Activated CD8-positive, alpha-beta T cell treated with anti-CD3 and anti-CD28 coated beads, Interleukin-2, amount 10 ng/mL, durations not matched to agents 7 days and 5 days (primary cell): ENCODE measurements at places on chromosomes 16 and 17.

- DNase-seq, result no peak
Observed at GRCh38 chr17:64218066-64218465, 45.0 kb downstream of the TEX2 start.

DNA sequence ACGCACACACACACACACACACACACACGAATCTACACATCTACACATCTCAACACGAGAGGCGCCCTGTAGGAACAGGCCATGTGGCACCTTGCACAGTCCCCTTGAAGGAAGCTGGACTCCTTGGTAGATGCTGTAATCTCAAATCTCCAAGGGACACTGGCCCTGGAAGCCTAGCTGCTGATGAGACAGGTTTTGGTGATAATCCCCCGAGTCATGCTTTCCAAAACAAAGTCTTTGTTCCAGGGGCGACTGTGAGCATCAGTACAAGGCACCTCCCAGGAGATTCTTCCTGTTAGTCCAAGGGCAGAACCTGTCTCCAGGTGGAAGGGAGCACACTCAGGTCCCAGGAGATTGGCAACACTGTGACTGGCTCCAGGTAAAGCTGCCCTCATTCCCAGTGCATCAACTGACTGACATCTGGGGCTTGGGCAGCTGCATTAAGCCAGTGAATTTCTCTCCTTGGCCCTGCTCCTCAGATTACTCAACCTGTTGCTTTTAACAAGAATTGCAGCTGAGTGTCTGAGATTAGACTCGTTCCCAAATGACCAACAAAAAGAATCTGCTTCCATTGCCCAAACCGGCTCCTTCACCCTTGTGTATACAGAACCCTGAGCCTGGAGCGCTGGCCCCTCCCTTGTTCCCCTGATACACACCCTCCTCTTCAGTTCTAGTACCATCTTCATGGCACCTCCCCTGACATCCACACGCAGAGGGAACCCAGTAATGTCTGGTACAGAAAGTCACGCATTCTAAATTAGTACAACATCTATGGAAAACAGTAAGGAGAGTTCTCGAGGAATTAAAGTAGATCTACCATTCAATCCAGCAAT lies 13.9 kb upstream of the TNRC6C start:
- no peak for DNase-seq

- no peak for DNase-seq
Observed at GRCh38 chr17:57340160-57340981, 84.0 kb downstream of the MSI2 start.

- DNase-seq, result no peak
Observed at GRCh38 chr17:12040478-12040877, 19.8 kb downstream of the MAP2K4 start.

- DNase-seq, result no peak
Observed at GRCh38 chr17:65564793-65565192, 3.3 kb upstream of the AXIN2 start.
